ENCODE measurements at places on chromosomes 1 and 21. TPM values are rescaled to one million over a fixed set of nuclear protein-coding genes. Genes with fewer than 3 reads are reported as not detected.

DNA sequence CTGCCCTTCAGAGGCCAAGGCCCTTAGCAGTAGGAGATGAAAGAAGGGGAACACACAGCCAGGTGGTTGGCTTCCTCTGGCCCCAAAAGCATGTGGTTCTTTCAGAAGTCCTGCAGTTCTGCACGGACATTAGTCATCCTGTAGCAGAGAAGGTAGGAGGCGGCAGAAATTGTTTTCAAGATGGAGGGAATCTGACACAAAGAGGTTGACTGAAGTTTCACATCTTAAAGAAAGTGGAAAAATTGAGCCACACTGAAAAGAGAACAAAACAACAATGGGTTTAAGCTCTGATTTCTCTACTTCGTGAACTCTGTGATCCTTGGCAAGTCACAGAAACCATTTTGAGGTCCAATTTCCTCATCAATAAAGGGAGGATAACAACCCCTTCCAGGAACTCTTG lies 125.3 kb upstream of the DNAH14 start:
- no peak for DNase-seq
- no peaks in the 10 kb centered on the region for H3K4me1 ChIP-seq
- H3K4me3 ChIP-seq: no peak overlapping the region
- no peaks in the 10 kb centered on the region for H3K36me3 ChIP-seq
- H3K27ac ChIP-seq: no peak overlapping the region

GRCh38 chr1:46692811-46693770 lies 21.4 kb downstream of the TEX38 start:
- H3K27me3 ChIP-seq: no peaks in the 10 kb centered on the region
- H3K4me3 ChIP-seq: no peak overlapping the region
- peaks cover 75% of the 10 kb centered on the region for H3K36me3 ChIP-seq
- no peak for DNase-seq

DNA sequence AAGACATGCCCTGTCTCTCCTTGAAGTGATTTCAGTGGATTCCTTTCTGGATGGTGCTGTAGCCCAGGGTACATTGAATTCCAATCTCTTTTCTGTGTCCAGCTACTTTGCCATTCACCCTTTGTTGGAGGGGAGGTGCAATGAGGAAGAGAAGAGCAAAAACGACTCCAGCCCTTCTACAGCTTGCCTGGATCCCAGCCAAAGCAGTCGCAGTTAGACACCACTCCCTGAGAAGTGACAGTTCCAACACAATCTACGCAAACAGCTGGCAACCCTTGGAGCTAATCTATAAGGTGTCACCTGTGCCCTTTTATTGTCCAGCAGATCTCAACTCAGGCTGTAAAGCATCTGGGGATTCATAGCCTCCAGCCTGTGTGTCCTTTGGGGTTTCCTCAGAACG lies 4.6 kb downstream of the CD244 start:
- no peaks in the 10 kb centered on the region for H3K36me3 ChIP-seq
- H3K4me1 ChIP-seq: peaks cover 11% of the 10 kb centered on the region
- H3K4me3 ChIP-seq: no peak overlapping the region

GRCh38 chr1:206725109-206725963 lies 40.6 kb downstream of the MAPKAPK2 start:
- peaks cover 18% of the 10 kb centered on the region for H3K36me3 ChIP-seq
- H3K27me3 ChIP-seq: no peaks in the 10 kb centered on the region
- no peak overlapping the region for H3K4me3 ChIP-seq
- DNase-seq: no peak
- H3K4me1 ChIP-seq: peaks cover 56% of the 10 kb centered on the region

GRCh38 chr1:41261926-41262618 lies 20.0 kb upstream of the SCMH1 start:
- H3K27ac ChIP-seq: no peak overlapping the region
- no peaks in the 10 kb centered on the region for H3K4me1 ChIP-seq
- H3K36me3 ChIP-seq: no peaks in the 10 kb centered on the region
- no peak overlapping the region for H3K4me3 ChIP-seq

The DEPDC1 gene
- 1.2 TPM for total RNA-seq

- no peaks in the 10 kb centered on the region for H3K36me3 ChIP-seq
- H3K4me3 ChIP-seq: no peak overlapping the region
- no peak overlapping the region for H3K27ac ChIP-seq
- H3K4me1 ChIP-seq: peaks cover 28% of the 10 kb centered on the region
Measured at GRCh38 chr1:173205146-173206051, 1.7 kb downstream of the TNFSF4 start.

The TEDDM1 gene
- total RNA-seq: not detected

Data from lower lobe of right lung (tissue), 2 donors.